ENCODE measurements at places on chromosomes 12 and 14.

- DNase-seq: no peak
These were observed 79.1 kb downstream of the VCPKMT start for GRCh38 chr14:50037240-50037639.

GRCh38 chr12:123250471-123251383, 17.5 kb downstream of the MTRFR start:
- no peak for DNase-seq

GRCh38 chr12:54444206-54444605, 25.1 kb upstream of the ITGA5 start:
- DNase-seq: no peak

GRCh38 chr14:97187916-97188315, 390.7 kb downstream of the VRK1 start:
- DNase-seq: no peak

DNA sequence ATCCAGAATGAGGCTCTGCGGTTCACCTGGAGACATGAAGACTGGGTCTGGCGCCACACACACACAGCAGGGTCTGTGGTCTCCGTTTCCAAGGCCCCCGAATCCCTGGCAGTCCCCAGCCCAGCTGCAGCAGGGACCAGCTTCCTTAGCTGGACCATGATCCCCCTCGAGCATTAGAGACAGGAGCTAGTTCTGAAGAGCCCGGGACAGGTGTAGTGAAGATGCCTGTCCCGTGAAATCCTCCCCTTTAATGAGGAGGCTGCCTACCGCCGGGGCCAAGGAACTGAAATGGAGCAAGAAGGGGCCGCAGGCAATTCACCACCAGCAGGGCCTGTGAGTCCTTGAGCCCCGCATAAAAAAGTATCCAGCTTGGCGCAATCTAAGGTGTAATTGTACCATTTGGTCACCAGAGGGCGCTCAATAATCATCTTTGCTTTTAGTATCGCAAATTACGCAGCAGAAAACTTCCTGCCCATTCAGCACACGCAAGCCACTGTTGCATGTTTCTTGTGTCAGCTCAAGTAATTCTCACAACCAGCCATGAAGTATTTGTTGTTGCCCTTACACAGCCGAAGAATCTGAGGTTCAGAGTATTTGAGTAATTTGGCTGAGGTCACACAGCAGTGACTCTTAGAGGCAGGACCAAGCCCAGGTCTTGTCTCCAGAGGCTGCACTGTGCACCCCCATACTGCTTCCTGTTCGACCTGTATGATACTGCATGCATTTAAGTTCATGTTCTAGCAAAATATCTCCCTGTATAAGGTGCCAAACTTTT, 54.3 kb upstream of the PPP2R5C start:
- peak; percentile 52 for DNase-seq

DNA sequence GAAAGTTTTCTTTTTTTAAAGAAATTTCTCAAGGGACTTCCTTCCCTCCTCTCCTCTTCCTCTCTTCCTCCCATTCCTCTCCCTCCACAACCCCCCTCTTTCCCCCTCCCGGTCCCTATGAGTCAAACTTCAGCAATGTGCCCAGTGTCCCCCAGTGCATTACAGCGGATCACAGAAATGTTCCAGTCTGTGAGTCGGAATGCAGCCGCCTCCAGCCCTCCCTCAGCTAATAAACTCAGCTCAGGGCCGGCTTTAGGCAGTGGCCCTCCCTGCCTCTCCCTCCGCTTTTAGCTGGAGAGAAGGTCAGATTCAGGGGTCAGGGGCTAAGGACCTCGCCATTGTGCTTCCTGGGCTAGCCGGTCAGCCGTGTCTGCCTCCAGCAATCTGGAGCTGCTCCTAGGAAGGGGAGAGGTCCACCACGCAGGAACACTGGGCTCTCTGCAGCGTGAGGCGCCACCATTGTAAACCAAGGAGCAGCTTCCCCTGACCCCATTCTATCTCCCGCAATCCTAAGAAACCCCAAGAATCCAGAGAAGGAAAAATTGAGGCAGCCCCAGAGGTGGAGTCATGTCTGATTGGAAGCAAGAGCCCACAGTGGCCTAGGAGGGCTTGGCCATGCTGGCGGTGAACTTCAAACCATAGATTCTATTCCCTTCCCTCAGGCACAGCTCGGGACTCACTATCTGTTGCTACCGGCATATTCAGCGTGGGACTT, 1.1 kb upstream of the HDAC7 start:
- no peak for DNase-seq

GRCh38 chr12:6228535-6229223, 28.5 kb downstream of the CD9 start:
- DNase-seq: no peak

DNA sequence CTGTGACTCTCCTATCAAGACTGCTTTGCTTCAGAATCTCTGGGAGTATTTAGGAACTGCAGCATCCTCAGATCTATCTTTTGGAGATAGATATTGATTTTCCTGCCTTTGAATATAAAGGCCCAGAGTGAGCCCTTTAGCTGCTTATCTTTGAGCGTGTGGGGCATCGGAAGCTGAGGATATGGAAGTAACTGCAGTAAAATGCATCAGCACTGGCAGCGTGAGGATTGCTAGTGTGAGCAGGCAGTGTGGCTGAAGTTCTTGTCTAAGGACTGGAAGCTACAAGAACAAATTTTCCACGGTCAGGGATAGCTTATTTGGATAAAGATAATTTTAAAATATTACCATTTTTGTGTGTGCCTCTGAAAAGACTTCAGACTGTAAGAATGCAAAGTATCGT, 474.7 kb downstream of the NPAS3 start:
- no peak for DNase-seq

- no peak for DNase-seq
These were observed 81.2 kb downstream of the TMEM260 start for GRCh38 chr14:56660677-56661389.

- no peak for DNase-seq
These were observed 8.6 kb upstream of the SLC41A2 start for GRCh38 chr12:104966677-104967076.

DNA sequence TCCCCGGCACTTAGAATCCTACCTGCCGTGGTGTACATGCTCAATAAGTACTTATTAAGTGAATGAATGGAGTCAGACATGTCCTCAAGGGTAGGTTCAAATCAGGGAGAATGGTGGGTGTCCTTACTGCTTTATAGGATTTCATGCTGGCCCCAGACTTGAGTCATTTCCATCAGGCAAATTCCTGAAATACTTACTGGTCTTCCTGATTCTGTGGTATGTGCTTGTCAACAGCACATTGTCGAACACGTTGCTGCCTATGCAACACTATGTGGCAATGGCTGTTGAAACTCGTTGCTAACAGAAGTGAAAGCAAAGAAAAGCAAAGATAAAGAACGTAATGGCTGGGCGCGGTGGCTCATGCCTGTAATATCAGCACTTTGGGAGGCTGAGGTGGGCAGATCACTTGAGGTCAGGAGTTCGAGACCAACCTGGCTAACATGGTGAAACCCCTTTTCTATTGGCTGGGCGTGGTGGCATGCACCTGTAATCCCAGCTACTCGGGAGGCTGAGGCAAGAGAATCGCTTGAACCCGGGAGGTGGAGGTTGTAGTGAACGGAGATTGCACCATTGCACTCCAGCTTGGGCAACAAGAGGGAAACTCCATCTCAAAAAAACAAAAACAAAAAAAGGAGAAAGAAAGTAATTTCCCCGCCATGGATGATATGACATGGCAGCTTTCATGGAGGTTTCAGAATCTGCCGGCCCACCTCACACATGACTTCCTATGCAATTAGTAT, 214.9 kb downstream of the ZFP36L1 start:
- no peak for DNase-seq

DNA sequence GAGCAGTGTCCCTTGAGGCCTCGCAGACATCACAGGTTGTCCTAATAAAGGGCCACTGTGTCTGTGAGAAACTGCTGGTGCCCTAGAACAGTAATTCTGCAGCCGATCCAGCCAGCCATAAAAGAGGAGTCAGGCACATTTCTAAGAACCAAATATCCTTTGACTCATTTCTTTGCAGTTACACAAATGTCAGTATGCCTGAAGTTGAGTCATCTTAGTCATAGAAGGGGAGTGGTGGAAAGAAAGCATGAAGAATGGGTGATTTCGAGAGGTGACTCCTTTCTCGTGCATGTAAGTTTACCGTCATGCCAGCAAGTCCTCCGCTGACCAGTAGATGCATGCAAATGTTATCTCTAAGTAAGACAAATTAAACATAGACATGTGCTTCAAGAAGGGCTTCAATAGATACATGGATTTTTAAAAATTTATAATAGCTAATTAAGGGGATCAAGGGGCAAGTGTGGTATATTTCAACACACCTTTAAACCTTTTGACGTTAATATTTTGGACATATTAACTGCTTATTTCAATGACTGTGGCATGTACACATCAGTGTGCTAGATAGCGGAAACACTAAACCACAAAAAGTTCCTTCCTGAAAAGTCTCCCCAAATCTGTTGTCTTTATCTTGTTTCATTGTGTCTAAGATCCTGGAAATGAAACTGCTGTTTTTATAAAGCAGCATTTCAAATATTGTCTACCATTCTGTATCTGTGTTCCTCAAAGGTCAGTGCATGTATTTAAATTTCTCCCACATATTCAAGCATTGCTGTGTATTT, 497.4 kb downstream of the NPAS3 start:
- DNase-seq: no peak

DNA sequence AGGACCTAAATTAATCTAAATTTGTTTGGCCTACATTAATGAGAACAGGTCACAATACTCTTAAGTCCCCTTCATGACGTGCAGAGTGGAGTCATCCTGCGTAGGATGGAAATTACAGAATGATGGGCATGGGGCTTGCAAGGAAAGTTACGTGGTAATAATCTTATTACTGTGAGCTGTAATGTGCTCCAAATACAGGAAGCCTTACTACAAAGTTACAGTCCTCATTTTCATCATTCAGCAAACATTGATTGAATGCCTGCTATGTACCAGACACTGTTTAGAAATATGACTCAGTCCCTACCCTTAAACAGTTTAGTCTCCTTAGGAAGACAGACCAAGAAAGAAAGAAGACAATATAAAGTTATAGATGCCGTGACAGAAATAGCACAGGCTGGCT, 9.4 kb downstream of the HIGD1C start:
- DNase-seq: no peak

GRCh38 chr14:76006253-76006652, 20.7 kb downstream of the IFT43 start:
- no peak for DNase-seq

GRCh38 chr12:30416631-30417030, 279.0 kb downstream of the IPO8 start:
- DNase-seq: no peak

- DNase-seq: no peak
These were observed 14.7 kb upstream of the WNT5B start for GRCh38 chr12:1614360-1614759.

DNA sequence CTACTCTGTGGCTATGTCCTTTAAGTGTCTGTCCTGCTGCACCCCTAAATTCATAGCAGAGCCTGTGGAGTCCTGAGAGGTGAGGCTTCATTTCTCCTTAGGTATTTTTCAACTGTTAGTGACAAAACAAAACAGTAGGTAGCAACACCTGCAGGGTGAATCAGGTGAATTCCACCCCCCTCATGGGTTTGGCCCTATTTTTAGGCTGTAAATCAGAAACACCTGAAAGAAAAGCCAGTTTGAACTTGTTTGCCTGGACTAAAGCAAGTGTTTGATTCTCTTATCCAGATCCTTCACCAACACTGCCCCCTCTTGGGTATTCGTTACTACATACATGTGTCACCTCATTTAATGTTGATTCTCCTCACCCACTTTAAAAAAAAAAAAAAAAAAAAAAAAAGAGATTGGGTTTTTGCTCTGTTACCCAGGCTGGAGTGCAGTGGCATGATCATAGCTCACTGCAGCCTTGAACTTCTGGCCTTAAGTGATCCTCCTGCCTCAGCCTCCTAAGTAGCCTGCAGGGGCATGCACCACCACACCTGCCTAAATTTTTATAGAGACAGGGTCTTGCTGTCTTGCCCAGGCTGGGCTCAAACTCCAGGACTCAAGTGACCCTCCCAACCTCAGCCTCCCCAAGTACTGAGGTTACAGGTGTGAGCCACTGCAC, 10.3 kb downstream of the TBPL2 start:
- no peak for DNase-seq

DNA sequence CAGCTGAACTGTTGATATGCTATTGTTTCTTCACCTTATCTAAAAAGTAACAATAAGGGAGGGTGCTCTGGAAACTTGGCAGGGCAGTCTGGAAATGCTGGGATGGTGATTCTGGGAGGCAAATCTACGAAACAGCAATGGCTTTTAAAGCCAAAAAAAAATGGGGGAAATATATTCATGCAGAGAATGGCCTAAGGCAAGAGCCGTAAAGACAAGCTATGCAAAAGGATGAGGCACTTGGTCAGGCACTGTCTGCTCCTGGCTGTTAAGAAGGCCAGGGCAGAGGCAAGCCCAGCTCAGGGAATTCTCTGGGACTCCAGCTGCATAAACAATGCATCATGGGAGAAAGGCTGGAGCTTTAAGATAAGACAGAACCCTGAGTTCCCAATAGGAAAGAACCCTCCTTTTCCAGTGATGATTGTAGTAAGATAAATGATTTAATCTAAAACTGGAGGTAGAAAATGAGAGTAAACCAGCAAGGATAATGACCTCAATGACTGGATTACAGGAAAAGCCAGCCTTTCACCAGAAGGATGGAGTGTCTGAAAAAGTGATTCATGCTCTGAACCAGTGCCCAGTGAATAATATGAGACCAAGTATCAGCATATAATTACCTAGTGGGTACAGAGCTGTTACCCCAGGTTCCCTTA, 46.0 kb downstream of the ITPR2 start:
- no peak for DNase-seq

- no peak for DNase-seq
These were observed 3.3 kb upstream of the SCARB1 start for GRCh38 chr12:124866883-124867400.

- DNase-seq: no peak
These were observed 795.4 kb downstream of the SLC6A15 start for GRCh38 chr12:84117190-84117589.

DNA sequence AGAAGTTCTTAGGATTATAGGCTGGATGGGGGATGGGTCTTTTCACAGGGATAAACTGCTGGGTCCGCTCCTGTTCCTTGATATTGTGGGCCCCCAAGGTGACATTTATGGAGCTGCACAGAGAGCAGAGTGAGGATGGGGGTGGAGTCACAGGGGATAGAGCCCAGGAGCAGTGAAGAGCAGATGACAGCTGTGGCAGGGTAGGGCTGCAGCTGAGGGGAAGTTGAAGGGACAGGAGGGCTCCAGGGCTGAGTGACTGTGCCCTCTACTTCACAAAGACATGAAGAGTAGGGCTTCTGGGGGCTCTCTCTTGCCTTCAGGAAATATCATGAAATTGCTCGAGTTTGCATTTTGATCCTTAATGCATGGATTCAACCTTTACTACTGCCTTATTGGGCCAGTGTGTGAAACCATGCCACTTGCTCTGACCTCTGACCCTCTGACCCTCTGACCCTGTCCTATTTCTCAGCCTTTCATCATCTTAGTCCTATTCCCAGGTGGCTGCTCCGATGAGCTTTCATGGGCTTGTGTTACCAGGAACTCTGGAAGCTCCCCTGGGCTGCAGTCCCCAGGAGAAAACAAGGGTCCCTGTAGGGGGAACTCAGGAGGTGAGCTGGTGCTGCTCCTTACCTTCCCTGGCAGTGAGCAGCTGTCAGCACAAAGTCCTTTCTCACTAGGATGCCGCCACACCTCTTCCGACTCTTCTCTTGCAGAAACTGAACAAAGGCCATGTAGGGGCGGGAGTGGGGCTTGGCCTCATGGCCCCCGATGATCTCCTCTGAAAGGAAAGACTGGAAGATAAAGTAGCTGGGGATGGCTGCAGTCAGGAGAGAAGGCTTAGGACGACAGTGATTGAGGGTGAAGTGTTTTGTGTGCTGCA, 1.6 kb downstream of the GZMH start:
- DNase-seq: no peak

GRCh38 chr12:3658327-3659163, 94.4 kb downstream of the CRACR2A start:
- DNase-seq: no peak

GRCh38 chr12:38892087-38892786, 13.2 kb downstream of the CPNE8 start:
- DNase-seq: no peak
